DMS 273 treated with DMSO at 0.1 percent for 48 hours (cell line): ENCODE measurements at places on chromosomes 4 and X.

- no peak for DNase-seq
These were observed 31.1 kb downstream of the CLDN22 start for GRCh38 chr4:183288955-183289354.

DNA sequence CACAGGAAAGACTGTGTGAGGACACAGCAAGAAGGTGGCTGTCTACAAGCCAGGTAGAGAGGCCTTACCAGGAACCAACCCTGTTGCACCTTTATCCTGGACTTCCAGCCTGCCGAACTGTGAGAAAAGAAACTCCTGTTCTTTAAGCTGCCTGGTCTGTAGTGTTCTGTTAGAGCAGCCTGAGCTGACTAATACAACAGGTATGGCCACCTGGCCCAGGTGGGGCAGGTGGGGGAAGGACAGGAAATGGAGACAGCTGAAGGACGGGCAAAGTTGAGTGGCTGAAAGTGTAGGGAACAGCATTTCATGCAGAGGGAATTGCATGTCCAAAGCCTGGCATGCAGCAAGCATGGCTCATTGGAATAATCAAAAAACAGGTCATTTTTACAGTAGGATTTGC is 35.1 kb downstream of the CYTL1 start:
- DNase-seq, result no peak

DNA sequence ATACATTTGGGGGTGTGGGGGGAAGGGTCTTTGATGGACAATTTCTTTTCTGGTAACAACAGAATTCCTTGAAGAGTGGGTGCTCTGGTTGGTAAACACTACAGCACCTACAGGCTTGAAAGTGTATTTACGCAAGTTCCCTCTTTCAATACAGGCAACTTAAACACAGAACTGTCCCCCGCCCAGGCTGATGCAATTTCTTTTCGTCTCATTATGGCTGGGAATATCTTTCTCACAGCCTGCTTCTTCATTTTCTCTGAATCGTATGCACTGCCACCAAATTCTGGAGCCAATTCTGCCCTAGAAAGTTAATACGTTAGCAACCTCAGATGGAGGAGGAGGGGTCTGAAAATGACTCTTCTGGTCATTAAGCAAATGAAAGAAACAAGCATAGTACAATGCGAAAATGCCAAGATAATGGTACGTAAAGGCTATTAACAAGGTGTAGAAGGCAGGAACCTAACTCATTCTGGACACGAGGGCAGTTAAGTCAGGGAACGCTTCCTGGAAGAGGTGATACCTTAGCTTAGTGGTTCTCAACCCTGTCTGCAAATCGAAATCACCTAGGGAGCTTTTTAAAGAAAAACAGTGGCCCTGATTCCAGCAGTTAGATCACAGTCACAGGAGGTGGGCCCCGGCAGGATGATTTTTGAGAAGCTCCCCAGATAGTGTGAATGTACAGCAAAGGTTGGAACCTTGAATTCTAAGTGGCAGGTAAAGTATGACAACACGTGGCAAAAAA is 1.0 kb downstream of the AGA start:
- DNase-seq, result no peak

DNA sequence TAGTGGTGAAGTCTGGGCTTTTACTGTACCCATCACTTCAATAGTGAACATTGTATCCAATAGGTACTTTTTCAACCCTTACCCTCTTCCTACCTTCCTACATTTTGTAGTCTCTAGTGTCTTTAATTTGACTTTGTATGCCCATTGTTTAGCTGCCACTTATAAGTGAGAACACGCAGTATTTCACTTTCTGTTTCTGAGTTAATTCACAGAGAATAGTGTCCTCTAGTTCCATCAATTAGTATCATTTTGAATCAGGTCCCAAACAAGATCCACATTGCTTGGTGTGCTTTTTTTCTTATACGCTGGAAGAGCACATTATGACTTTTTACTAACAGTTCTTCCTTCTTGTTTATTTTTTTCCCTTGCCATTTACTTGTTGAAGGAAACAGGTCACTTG is 176.0 kb upstream of the WDFY3 start:
- no peak for DNase-seq

DNA sequence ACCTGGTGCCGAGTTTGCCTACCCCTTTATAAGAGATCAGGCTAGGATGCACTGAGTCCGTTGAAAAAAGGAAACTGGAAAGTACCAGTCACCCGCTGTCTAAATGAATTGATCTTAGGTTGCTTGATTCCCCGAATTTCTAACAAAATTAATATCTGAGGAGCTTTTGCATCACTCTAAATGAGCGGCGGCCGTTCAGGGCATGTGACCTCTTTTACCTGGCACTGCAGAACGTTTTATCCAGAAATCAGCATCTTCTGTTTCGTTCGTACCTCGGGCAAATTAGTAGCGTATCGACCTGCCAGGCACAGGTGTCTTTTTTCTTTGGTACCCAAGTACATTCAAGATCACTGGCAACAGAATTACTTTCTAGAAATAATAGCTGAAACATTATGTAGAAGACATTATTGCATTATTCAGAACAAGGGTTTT is 876 bp downstream of the KLHL2 start:
- no peak for DNase-seq

DNA sequence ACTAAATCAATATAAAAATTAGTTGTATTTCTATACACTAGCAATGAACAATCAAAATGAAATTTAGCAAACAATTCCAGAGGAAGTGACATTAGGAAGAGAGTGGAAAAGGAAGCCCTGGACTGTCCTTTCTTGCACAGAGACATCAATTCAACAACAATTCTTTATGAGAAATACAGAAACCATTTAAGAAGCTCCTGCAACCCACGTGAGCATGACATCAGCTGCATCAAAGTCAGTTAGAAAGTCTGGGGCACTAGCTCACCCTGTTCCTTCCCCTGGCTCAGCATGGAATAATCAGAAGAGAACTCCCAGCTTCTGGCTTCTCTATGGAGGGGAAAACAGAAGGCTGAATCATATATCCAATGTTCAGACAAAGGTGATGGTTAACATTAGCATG is 48.6 kb upstream of the STARD8 start:
- DNase-seq, result no peak

DNA sequence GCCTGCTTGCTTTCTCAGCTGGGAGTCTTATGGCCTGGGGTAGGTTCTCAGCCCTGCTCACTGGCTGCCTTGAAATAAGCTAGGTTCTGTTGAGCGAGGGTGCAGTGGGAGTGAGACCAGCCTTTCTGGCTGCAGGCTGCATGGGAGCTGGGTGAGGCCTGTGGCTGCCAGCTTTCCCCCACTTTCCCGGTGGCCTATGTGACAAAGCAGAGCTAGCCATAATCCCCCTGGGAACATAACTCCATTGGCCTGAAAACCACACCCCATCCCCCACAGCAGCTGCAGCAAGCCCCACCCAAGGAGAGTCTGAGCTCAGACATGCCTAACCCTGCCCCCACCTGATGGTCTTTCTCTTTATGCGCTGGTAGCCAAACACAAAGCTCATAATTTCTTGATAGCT is 118.9 kb downstream of the KLHL4 start:
- no peak for DNase-seq

DNA sequence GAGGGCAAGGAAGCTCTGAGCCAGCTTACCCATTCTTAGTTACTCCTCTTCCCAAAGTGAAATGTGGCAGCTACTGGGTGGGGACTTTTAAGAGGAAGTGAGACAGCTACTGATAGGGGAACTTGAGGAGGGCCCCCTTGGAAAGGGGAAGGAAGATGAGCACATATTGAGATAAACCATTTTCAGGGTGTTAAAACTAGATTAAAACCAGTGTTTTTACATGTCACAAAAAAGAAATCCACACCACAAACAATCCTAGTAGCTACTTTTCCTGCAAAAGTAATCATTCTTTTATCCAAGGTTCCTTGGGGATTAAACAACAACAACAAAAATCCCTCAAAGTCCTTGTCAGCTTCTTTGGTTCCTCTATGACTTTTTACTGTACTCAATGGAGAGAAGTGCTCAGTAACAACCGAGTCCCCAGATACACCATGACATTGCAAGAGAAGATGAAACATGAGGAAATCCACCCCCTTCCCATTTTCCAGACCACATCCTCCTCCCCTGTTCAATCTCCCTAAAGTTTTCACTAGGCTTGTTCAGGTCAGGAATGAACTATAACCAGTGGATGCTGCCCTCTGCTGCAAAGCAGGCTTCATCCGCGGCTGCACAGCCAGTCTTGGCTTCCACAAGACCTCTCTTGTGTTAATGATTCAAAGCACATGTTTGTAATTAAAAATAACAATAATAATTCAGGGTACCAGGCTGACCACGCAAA is 113.5 kb upstream of the TMEM164 start:
- DNase-seq, result no peak

DNA sequence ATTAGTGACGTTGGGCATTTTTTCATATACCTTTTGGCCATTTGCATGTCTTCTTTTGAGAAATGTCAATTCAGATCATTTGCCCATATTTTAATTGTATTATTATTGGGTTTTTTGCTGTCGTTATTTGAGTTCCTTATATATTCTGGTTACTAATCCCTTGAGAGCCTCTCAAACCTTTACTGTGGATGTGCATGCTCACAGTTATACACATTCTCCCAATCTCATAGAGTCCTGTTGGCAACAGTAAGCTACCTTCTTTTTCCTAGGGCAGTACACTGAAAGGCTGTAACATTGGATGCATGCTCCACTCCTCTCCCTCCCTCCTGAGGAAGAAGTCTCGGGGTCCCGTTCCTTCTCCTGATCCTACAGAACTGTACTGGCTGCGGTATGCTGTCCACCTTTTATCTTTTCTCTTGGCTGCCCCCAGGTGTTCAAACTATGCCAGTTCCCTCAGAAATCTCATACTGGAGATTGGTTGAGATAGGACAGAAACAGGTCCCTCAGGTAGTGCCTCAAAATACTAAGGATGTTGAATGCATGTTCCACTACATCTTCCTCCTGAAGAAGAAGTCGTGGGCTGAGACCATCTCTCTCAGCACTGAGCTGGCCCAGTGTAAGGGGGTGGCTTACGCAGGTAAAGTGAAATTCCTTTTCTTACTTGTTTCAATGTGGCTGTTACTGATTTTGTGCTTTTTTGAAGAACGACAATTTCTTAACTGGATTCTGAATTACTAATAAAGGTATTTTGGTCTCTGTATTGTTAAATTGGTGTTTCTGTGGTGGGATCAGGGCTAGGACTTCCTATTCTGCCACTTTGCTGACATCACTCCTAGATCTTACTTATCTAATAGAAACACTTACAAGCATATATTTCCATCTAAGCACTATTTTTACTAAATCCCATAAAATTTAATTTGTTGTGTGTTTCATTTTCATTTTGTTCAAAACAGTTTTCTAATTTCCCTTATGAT is 145.4 kb upstream of the HUWE1 start:
- DNase-seq, result peak; percentile 8

DNA sequence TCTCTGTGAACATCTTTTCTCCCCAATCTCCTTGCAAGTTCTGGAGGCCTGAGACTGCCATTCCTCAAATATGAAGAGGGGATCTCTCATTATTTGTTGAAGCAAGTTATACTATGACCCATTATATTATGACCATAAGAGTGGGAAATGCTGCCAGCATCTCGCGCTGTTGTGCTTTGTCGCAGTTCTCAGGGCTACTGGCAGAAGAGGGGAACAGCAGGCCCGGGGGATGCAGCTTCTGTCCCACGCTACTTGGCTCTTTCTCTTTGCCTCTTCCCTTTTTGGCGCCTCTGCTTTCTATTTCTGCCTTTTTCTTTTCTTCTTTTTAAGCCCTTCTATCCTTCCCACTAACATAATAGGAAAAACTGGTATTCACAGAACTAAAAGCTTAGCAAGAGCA is 64.2 kb downstream of the GEMIN8 start:
- no peak for DNase-seq

DNA sequence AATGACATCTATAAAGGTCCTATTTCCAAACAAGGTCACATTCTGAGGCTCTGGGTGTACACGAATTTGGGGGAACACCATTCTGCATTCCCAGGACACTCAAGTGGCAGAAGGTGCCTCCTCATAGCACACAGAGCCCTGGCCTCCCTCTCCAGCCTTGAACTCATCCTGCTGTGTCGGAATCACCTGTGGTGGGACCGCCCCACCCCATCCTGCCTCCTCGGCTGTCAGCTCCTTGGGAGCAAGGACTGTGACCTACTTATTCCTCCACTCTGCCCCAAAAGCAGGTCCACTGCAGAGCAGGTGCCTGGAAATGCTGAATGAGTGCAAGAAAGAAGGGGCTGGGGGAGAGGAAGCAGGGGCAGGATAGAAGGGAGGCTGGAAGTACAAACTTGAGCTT is 33.5 kb downstream of the HTRA3 start:
- no peak for DNase-seq

DNA sequence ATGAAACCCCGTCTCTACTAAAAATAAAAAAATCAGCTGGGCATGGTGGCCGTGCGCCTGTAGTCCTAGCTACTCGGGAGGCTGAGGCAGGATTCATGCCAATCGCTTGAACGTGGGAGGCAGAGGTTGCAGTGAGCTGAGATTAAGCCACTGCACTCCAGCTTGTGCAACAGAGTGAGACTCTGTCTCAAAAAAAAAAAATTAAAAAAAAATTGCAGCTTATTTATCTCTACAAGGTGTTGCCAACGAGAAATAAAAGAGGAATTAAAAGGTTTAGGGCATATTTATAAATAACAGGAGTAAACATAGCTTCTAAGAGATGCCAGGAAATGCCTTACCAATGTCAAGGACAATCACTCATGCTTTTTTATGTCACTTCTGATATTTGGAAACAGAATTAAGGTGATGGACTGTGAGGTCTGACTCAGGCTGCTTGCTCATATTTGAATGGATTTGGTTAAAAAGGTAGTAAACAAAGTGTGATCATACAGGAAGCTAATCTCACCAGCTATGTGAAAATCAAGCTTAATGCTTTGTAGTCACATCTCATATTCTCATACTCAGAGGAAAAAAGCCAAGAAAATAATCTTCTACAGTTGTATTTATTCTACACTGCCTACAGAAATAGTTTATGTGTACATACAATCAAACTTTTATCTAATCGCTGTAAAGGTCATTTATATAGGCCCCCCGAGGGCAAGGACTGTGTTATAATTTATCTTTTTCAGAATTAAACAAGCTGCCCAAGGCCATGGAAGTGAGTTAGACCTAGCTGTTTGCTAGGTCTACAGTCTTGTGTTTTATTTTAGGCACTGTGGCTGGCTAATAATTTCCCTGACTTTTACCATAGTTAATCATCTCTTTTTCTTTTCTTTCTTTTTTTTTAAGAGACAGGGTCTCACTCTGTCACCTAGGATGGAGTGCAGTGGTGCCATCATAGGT is 61.1 kb upstream of the RBMX start:
- no peak for DNase-seq

GRCh38 chr4:84417997-84418709 is 80.9 kb downstream of the NKX6-1 start:
- no peak for DNase-seq

GRCh38 chrX:38112566-38112965 is 106.2 kb downstream of the SYTL5 start:
- DNase-seq, result no peak

- no peak for DNase-seq
These were observed 43.7 kb upstream of the FAM9C start for GRCh38 chrX:13088156-13088487.

DNA sequence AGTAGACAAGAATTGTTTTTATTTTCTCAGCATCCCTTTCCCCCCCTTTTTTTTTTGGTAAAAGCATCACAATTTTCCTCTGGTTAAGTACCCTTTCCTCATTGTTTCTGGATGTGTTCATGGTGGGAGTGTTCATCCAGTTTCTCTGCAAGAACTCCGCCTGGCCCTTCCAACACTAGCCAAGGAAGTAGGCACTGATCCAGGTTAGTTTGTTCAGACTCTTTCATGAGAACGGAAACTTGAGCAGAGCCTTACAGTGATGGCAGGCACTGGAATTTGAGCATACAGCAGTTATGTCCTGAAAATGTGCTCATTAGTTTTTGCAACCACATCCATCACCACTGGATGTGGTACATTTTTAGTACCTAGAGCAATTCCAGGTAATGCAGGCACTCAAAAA is 336.1 kb upstream of the BOD1L1 start:
- DNase-seq, result no peak

- DNase-seq, result no peak
These were observed 51.4 kb downstream of the SGMS2 start for GRCh38 chr4:107876099-107876498.
